ENCODE measurements at places on chromosomes 1 and 21.

DNA sequence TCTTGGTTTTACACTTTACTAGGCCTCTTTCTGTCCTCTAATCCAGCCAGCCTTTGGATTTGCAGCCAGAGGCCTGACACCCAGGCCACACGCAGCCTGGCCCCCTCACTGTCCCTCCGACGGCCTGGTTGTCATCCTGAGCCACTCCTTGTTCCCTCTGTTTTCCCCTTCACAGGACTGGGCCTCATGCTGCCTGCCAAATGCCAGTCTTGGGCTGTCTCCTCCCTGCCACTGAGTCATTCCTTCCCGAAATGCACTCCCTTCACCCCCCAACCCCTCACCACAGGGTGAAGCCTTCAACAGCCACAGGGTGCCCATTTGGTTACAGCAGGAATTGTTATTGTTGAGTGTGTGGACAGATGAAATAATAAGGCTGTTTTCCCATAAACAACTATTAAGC lies 21.3 kb downstream of the ACOT11 start:
- no peak for DNase-seq

GRCh38 chr1:89959719-89960118 lies 35.2 kb upstream of the ZNF326 start:
- no peak for DNase-seq

- no peak for DNase-seq
Observed at GRCh38 chr1:117846674-117847425, 82.6 kb downstream of the GDAP2 start.

GRCh38 chr1:188906921-188907641 lies 1570.6 kb downstream of the BRINP3 start:
- no peak for DNase-seq

DNA sequence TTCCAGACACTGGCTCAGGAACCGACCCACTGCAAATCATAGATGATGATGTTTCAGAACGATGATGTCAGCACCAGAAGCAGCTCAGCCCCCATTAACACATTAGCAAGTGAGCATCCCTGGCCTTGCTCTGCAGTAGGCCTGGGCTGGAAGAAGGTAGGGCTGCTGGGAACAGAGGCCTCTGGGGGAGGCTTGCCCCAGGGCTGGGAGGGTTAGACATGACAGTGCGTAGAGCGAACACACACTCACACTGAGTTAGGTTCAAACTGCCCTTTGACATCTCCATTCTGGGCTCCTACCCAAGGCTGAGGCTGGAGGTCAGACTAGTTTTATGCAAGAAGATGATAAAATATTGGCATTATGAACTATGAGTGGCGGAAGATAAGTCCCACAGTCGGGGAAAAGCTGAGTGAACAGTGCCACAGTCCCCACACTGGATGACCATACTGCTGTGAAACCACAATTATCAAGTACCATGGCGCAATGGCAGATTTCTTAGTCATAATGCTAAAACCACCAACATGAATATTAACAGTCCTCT lies 91.1 kb downstream of the DMRTB1 start:
- DNase-seq: no peak
